ENCODE measurements at places on chromosomes 3 and 15.

DNA sequence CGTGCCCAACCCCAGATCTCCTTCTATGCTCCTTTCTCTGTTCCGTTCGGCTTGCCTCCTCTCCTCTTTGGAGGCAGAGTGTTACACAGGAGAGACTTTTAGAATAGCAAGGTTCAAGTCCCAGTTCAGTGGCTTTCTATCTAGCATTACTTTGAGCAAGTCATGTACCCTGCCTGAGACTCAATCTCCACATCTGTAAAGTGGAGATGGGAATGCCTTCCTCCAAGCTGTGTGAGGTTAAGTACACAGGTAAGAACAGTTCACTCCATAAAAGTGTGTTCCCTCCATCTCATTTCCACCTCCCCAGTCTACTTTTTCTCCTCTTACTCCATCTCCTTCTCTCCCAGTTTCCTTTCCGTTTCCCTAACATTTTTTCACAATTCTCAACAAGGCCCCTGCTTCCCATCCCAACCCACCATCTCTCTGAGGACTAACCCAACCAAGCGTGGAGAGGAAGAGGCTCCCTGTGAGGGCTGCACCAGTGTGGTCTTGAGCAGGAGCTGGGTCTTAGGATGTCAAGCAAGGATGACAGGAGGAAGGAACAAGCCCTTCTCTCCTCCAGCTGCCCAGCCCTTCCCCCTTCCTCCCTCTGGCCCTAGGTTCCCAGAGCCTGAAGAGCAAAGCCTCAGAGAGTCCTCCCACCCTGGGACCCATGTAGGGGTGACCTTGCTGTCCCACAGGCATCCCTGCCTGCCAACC lies 6.4 kb downstream of the ATP8B4 start:
- no peak for DNase-seq

DNA sequence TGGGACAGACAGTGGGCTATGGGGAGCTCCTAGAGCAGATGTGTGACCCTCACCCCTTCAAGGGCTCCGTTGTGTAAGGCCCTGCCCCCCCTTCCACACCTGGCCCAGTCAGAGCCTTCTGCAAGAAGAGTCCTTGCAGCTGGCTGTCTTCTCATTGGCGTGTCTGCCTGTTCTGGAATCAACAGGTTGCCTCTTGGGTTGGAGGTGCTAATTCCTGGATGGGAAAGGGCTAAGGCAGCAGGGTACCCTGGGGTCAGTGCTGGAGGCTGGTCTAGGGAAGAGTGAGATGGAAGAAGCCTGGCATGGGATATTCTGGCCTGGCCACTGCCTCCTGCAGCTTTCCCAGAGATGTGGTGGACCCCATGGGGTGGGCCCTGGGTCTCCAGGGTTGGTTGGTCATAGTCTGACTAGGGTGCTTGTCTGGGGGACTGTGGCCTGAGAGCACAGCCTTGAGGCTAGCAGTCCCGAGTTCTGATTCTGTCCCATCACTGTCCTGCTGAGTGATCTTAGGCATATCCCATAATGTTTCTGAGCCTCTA lies 5.1 kb downstream of the TEX264 start:
- DNase-seq = no peak

GRCh38 chr15:74831813-74832495 lies 5.5 kb downstream of the CPLX3 start:
- no peak for DNase-seq

DNA sequence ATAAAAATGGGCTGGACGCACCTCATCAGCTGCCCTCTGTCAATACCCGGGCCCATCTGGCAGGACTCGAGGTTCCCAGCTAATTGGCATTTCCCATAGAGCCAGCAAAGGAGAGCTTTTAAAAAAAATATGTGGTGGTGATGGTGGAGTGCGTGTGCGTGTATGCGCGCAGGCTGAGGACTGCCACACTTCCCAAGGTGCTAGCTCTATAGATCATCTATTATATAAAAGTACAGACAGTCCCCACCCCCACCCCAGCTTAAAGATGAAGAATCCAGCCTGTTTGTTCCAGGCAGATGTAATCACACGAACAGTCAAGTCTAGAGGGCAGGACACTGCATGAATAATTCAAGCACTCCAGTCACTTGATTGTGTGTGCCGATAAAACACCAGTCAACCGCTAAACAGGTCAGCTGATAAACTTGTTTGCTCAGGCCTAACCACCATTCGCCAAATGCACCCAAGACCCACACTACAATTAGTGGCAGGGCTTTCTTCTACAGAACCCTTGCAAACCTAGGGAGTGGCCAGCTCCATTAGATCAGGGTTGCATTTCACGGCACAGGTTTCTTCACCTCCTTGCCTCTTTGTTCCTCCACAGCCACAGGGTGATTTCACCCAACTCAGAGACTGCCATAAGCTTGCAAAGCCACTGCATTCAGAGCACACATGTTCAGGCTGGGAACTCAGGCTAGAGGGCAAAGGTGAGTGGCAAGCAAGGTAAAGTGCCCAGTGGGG lies 5.8 kb downstream of the TLE3 start:
- no peak for DNase-seq

- no peak for DNase-seq
Measured at GRCh38 chr15:34914317-34914716, 55.2 kb downstream of the AQR start.

- no peak for DNase-seq
Measured at GRCh38 chr15:51768018-51768417, 16.6 kb downstream of the TMOD2 start.
